ENCODE measurements at places on chromosomes 2 and 18. TPM values are rescaled to one million over a fixed set of nuclear protein-coding genes. Genes with fewer than 3 reads are reported as not detected.
A peak's percentile ranks its signal among the peaks of the same experiment; 100 is the strongest.

Gene MALL
- total RNA-seq, result 0.59 TPM

GRCh38 chr2:177298191-177298590 is 33.7 kb upstream of the NFE2L2 start:
- no peak for DNase-seq

- no peak for DNase-seq
Measured at GRCh38 chr18:31301201-31301655, 16.7 kb upstream of the DSG1 start.

DNA sequence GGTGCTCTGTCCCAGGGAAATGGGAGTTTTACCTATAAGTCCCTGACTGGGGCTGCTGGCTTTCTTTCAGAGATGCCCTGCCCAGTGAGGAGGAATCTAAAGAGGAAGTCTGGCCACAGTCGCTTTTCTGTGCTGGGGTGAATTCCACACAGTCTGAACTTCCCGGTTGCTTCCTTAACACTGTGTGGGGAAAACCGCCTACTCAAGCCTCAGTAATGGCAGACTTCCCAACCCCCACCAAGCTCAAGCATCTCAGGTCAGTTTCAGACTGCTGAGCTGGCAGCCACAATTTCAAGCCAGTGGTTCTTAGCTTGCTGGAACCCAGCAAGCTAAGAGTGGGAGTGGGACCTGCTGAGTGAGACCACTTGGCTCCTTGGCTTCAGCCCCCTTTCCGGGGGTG is 54.9 kb downstream of the NUP35 start:
- DNase-seq, result no peak

DNA sequence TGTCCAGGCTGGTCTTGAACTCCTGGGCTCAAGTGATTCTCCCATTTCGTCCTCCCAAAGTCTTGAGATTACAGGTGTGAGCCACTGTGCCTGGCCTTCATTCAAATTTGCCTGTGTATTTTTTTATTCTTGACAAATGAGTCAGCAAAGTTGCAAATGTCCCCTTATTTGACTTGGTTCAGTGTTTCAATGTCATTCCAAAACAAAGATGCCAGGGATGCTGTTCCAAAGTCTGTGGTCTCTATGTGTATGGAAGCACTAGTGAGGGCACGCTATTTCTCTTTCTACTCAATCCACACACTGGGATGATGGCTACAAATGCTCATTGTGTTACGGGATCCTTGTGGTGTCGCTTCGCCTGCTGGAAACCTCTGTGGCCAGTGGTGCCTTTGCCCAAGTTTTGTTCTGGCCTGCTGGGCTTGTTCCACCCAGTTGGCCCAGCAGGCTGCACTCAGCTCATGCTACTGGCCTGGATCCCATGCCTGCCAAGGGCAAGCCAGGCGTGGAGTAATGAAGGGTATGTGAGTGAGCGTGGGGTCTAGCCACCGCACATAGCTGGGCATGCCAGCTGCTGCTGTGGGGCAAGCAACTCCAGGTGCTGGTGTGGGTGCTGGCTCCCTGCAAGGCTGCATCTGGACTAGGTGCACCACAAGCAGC is 35.6 kb downstream of the FBXO48 start:
- no peak for DNase-seq

Gene TLX2
- total RNA-seq, result 0.55 TPM

Gene FSHR
- not detected for total RNA-seq

GRCh38 chr2:203761121-203761520 is 54.7 kb downstream of the CD28 start:
- no peak for DNase-seq

DNA sequence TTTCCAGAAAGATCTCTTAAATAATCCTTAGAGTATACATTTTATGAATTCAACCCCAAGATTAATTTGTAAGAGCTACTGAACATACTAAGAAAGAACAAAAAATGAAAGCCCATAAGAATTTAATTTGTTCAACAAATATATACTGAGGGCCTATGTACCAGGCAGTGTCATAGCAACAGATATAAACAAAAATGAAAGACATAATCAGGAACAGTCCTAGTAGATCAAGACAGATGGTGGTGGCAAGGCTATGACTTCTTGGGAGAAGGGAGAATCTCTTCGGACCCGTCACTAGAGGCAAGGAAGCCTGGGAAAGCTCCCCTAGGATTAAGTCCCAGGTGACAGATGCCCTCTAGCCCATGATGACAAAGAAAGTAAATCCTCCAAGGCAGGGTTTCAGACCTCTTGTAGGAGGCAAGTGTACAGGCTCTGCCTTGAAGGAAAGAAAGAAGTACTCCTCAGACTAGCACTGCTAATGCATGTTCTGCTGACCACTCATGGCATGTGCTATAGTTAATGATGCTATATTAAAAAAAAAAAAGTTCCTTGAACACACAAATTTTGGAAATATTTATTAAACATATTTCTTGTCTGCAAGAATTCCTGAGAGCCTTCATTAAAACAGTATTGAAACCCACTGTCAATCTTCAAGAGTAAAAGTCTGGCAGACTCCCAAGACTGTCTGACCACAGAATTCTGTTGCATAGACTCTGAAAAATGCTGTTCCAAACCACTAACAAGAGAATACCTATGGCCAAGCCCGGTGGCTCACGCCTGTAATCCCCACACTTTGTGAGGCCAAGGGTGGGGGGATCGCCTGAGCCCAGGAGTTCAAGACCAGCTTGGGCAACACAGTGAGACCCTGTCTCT is 31.5 kb downstream of the NOL10 start:
- no peak for DNase-seq

- peak; percentile 37 for DNase-seq
Measured at GRCh38 chr2:9422321-9423099, 818 bp downstream of the ITGB1BP1 start.

DNA sequence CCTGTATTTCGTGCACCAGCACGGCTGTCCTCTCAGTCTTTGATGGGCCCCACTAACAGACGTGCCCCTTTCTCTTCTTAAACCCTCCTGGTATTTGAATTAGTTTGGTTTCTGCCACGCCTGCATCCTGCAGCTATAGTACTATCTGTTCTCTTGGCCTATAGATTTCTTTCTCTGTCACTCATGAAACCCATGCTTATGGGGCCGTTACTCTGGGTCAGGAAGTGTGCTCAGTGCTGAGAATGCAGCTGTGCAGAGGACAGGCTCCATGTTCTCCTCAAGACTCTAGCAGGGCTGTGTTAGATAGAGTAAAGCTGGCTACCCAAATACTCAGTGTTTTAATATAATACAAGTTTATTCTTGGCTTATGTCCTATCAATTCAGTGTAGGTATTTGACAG is 180.0 kb downstream of the INSIG2 start:
- no peak for DNase-seq

- DNase-seq, result no peak
Measured at GRCh38 chr18:58496937-58497336, 132.0 kb downstream of the ALPK2 start.

GRCh38 chr2:126849991-126850535 is 48.6 kb upstream of the TEX51 start:
- no peak for DNase-seq

Gene CIB4
- total RNA-seq, result 0.61 TPM

Gene ANKRD30BL
- 11.2 TPM for total RNA-seq

Gene SIGLEC15
- not detected for total RNA-seq

GRCh38 chr2:102082571-102083392 is 59.8 kb upstream of the IL1R1 start:
- DNase-seq, result no peak

GRCh38 chr18:72673242-72673641 is 129.1 kb upstream of the CBLN2 start:
- no peak for DNase-seq

GRCh38 chr18:59718464-59719157 is 21.4 kb upstream of the CCBE1 start:
- DNase-seq, result no peak
